ENCODE measurements at places on chromosomes 12 and 14.

GRCh38 chr12:86719381-86719780 lies 463.2 kb upstream of the MGAT4C start:
- DNase-seq = no peak

- DNase-seq = no peak
Measured at GRCh38 chr14:96598332-96598928, 96.2 kb downstream of the PAPOLA start.

DNA sequence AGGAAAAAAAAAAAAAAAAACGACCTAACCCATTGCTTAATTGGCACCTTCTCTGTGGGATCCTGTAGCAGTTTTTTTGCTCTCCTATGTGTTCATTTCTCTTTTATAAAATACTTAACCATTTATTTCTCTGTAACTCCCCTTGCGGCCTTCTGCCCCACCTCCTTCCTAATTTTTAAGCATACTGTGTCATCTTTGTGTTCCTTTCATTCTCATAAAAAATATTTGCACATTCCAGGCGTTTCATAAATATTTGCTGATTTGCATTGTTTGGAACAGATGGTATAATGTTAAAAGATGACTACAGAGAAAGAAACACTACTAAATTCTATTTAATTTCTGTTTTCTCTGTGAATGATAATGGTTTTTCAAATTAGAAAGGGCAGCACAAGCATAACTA lies 77.9 kb downstream of the NPAS3 start:
- DNase-seq = no peak

DNA sequence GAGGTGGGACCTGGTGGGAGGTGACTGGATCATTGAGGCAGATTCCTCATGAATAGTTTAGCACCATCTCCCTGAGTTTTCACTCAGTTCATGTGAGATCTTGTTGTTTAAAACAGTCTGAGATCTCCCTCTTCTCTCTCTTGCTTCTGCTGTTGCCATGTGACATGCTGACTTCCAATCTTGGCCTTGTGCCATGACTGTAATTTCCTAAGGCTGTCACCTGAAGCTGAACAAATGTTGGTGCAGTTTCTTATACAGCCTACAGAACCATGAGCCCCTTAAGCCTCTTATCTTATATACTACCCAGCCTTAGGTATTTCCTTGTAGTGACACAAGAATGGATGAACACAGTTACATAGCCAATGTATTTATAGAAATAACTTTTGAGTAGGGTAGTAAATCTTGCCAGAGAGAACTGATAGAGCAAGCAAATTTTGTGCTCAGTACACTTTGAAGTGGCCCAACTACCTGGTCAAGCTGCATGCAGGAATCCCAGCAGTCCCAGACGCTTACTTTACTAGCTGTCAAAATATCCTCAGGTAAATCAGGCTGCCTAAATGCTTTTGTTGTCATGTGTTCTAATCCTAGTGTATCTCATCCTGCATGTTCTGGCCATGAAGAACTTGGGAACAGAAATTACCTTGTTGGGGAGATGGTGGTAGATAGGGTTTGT lies 445.6 kb upstream of the MIS18BP1 start:
- DNase-seq = no peak

GRCh38 chr12:62683776-62684569 lies 217.3 kb downstream of the MON2 start:
- DNase-seq = no peak

GRCh38 chr14:32341947-32342846 lies 13.1 kb downstream of the AKAP6 start:
- no peak for DNase-seq

DNA sequence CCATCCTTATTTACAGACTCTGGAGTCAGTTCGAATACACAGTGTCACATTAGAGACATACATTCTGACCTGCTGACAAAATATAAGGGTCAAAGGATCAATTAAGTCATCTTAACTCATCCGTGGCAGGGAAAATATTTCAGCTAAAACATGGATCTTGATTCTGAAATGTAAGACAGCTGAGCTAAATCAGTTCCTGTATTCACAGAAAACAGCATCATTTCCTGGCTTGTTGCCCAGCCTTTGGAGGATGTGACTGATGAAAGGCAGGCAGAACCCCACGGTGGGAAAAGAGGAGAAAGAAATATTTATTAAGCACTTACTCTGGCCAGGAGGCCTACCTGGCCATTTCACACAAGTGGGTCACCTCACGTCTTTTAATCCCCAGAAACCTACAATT lies 101.9 kb downstream of the GAS2L3 start:
- DNase-seq = peak; percentile 54

DNA sequence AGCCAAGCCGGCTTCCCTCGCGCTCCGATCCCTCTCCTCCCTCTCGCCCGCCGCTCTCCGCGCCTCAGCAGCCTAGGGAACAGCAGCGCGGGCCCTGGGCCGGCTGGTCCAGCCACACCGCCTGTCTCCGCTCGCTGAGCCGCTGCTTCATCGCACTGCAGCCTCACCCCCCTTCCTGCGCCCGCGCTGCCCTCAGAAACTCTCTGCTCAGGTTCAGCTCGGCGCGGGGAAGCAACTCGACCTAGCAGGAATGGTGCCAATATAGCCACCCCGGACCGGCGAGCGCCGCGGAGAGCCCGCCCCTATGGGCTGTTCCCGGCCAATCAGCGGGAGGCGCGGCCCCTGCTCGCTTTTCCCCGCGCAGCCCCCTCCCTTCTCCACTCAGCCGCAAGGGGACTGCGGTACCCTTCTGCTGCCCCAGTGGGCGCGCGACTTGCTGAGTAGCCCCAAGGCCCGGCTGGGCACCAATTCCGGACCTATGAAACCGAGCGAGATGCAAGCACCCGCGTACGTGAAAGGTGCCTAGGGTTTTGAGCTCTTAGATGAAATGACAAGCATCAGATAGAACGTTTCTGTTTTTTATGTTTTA lies at the start of gene ADAMTS20:
Gene ADAMTS20 (minus strand): TSS at position 233 of the 589 bp plus-strand sequence. CDS start 282 bp downstream, outside the sequence.
- peak; percentile 6 for DNase-seq

DNA sequence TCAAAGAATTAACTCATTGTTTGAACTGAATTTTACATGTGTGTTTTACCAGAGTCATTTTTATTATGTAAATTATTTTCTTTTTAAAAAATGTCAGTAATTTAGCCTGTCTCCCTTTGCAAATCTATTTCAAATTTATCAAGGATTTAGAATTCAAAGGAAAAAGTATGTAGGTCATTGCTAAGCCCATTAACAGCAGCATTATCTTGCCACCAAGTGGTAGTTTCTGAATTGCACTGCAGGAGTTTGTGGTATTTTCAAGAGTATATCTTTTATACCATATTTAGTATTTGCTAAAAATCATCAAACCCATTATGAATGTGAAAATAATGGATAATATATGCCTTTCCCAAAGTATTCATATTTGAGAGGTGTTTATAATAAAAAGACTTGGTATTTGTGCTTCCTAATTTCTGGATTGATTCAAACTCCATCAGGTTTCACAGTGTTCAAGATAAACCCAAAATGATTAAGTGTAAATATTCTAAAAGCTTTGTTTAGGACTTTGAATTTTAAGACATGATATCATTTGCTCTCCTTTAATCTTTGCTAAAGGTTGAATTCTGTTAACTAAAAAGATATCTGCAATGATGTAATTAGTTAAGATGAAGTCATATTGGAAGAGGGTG lies 711.4 kb downstream of the FSCB start:
- peak; percentile 48 for DNase-seq

DNA sequence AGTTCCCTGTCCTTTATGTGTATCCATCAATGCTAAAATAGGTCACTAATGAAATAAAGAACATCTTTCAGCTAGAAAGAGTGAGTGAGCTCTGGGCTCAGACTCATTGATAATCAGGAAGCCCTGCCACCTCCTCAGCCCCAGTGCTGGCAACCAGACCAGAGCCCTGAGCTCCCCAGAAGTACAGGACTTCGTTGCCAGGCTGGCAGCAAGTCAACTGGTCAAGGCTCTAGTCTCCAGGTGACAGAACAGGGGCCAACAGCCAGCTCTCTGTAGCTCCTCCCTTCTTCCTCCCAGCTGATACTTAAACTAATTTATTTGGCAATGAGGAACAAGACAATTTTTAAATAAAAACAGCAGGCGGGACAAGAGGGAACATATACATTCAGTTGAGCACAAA lies 145.3 kb downstream of the EGLN3 start:
- DNase-seq = no peak

DNA sequence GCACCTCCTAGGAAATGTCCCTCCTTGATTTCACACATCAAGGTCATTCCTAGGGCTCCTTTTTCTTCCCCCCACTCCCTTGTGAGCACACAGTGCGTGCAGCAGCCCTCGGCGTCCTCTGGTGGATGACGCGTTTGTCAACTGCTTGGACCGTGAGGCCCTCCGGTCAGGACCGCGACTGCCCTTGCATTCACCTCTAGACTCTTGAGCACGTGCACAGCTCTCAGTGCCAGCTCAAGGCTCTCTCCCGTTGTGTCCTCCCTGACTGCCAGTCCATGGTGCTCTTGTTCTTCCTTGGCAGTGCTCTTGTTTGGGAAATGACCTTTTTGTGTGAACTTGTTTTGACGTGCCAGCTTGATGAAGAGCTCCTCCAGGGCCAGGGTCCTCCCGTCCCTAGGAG lies 67.9 kb downstream of the TSPAN9 start:
- DNase-seq = no peak

GRCh38 chr14:69814397-69814796 lies 17.4 kb upstream of the SLC10A1 start:
- DNase-seq = no peak

DNA sequence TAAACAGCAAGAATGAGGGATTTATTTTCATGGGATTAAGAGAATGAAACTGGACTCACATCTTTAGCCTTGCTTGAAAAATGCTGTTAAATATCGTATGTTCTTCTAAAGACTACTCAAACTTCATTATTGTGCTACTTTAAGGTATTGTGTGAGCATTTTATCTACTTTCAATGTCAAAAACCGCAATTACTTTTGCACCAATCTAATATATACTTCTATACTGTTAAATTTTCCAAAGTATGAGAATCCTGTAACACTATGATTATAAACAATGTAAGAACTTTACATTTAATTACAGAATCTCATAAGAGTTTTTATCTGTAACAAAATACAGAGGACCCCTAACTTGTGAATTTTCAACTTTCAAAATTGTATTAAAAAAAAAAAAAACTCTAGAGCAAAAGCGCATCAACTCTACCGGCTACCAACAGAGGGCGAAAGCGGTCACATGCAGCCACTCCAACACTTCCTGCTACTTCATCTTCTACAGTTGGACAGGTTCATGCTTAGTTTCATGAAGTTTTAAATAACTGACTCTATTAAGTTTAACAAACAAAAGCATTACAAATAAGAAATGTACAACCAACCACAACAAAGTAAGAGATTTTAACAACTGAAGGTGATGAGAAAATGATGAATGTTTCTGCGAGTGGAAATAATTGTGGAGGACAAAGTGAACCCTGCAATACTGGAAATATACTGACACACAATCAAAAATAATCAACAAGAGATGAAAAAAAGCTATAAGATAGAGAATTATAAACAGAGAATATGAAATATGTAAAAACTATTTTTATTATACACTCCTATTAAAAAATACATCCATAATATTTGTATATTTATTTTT lies 210.9 kb downstream of the MED13L start:
- DNase-seq = peak; percentile 81

DNA sequence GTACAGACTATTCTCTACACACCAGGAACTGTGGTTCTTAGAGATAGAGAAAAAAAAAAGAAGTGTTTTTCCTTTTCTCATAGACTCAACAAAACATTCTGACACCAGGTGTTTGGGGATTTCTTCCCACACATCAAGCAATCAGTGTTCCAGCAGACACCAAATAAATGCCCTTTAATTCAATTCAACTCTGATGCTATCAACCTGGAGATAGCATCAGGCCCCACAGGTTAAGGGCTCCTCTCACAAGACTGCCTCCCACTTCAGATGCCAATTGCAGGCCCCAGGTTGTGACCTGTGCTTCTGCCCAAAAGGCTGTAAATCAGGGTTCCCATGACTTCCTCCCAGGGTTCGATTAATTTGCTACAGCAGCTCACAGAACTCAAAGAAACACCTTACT lies 36.7 kb downstream of the RPS29 start:
- no peak for DNase-seq

DNA sequence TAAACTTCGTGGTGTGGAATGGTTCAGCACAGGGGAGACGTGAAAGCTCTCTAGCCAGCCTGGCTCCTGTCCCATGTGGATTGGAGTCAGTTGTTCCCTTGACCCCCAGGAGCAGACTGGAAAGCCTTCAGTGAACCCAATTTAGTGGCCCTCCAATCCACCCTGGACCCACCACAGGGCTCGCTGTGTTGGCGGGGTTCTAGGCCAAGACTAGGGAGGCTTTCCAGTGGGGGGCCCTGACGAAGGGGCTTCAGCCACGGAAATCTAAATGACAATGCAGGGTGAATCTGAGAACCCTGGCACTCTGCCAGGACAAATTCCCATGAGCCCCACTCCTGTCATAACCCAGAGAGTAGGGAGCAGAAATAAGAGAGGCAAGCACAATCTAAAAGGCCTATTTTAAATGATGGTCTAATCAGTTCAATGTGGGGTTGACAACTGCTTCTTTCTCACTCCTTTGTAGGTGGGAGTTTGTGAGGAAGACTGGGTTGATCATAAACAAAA lies 110.8 kb downstream of the SLC35F4 start:
- DNase-seq = no peak

DNA sequence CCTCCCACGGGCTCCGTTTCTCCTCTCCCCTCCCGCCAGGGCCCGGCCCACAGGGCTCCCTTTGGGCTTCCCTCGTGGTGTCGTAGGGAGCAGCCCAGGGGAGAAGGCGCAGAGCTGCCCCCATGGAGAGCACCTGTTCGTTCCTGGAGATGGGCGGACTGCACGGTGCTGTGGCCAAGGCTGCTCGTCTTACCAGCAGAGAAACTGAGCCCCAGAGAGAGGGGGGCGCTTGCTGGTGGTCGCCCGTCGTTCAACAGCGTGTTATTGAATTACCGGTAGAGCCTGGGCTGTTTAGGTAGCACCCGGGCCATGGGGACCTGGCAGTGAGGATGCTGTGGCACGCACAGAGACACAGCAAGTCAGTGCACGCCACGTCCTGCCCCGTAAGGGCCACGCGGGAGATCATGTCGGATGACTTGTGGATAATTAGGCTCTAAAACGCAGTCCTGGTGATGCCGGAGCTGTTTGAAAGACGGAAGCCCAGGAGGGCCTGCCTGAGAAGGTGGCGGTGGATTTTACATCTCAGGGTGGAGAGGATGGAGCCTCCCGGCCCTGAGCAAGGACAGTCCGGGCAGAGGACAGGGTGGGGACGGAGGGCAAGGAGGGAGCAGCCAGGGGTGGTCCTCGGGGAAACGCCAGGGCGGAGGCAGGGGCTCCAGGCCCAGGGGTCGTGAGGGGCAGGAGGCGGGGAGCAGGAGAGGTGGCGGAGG lies 134.4 kb downstream of the ADGRD1 start:
- no peak for DNase-seq
